ENCODE measurements at places on chromosomes 3 and 15.

DNA sequence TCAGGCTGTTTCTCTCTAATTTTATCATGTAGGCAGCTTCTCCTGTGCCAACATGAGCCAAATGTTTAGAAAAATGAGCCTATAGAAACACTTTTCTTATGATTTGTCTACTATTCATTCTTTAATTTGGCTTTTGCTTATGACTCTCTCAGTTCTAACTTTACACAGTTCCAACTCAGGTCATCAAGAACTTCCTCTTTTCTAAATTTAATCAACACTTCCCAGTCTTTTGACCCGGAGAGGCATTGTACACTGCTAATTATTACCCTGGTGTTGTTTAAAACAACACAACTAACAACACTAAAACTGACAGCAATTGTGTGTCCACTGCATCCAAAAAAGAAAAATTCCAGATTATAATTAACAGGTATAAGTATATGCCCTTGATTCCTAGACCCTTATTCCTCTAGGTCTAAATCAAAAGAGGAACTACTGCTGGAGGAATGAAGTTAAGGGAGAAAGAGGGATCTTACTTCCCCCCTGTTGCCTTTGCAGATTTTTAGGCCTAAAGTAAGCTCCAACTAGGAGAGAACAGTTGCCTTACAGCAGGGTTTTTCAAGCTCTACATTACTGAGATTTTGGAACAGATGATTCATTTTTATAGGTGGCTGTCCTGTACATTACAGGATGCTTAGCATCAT is 332.2 kb upstream of the GOLIM4 start:
- DNase-seq: no peak

GRCh38 chr3:13483988-13484695 is 4.0 kb downstream of the HDAC11 start:
- DNase-seq: peak; percentile 37

DNA sequence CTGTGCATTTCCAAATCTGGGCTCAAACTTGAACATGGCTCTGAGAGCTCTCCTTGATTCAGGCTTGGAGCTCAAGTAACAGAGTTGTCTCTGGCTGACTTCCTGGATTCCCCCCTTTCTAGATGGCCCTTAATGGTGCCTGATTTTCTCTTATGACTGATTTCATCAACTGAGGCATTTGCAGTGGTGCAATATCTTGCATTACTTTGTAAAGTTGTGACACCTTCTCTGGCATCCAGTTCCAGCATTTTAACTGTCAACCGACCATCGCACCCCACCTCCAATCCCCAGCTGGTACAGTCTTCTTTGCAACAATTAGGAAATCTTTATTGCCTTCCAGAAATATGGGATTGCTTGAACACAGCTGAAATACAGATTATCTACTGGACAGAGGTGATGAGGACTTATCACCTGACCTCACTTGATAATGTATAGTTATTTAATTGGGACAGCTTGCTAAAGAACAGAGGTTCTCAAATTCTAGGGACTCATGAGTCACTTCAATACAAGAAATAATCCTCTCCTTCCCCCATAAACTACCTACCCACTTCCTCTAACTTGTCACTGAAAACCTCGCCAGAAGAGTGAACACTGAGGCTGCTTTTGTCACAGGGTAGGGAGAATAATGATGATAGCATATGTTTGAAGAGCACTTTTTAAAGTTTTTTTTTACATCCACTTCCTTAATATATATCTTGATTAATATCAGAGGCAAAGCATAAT is 41.8 kb downstream of the FILIP1L start:
- no peak for DNase-seq

DNA sequence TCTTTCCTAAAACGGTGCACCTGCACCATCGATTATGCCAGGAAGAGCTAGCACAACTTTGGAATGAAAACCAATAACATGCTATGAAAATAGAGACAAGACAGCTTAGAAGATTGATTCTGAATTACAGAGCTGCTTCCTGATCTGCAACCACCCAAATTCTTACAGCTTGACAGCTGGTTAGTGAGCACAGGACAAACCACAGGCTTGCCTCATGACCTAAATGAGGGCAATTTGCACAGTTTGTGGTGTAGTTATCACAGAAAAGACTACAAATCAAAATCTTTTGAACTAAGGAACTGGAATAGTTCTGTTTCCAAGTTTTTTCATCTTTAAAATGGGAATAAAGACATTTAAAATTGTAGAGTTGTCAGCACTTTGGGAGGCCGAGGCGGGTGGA is 533.5 kb downstream of the NAALADL2 start:
- no peak for DNase-seq

GRCh38 chr3:127860211-127860696 is 37.9 kb upstream of the MGLL start:
- no peak for DNase-seq

DNA sequence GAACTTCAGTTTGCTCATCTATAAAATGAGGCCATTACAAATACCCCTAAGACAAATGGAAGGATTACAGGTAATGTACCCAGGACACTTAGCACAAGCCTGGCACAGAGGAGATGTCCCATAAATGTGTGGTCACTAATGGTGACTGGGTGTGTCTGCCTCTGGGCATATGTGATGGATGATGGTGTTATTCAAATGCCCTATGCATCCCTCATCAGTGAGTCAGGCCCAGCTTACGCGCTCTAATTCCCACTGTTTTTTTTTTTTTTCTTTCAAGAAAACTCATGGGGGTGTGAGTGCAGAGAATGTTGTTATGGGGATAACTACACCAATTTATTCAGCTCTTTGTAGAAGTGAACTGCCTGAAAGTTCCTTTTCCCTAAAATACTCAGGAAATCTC is 23.6 kb upstream of the KIF23 start:
- DNase-seq: no peak

DNA sequence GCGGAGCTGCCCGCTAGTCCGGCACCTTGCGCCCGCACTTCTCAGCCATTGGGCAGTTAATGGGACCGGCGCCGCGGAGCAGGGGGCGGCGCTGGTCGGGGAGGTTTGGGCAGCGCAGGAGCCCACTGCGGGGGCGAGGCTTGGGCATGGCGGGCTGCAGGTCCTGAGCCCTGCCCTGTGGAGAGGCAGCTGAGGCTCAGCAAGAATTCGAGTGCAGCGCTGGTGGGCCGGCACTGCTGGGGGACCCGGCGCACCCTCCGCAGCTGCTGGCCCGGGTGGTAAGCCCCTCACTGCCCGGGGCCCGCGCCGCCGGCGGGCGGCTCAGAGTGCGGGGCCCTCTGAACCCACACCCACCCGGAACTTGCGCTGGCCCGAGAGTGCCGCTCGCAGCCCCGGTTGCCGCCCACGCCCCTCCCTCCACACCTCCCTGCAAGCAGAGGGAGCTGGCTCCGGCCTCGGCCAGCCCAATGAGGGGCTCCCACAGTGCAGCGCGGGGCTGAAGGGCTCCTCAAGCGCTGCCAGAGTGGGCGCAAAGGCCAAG is 835.0 kb downstream of the TBL1XR1 start:
- DNase-seq: no peak

DNA sequence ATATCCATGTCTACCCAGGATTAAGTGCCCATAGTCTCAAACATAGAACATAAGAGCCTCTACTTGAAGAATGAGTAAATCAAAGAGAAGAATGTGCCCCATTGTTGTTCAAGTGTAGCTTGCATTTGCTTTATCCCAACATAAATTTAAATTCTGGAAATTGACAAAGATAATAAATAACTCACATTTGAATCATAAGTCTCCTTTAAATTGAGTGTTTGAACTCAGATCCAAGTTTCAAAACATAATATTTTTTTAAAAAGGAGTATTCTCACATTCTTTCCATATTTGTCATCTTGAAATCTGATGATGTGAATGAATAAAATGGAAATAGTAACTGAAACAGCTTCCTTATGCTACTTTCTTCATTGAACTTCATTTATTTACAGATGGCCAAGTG is 135.2 kb downstream of the MECOM start:
- no peak for DNase-seq

Measured in sciatic nerve (tissue), 2 donors.